ENCODE measurements at places on chromosomes 2 and 18. TPM values are rescaled to one million over a fixed set of nuclear protein-coding genes. Genes with fewer than 3 reads are reported as not detected.

DNA sequence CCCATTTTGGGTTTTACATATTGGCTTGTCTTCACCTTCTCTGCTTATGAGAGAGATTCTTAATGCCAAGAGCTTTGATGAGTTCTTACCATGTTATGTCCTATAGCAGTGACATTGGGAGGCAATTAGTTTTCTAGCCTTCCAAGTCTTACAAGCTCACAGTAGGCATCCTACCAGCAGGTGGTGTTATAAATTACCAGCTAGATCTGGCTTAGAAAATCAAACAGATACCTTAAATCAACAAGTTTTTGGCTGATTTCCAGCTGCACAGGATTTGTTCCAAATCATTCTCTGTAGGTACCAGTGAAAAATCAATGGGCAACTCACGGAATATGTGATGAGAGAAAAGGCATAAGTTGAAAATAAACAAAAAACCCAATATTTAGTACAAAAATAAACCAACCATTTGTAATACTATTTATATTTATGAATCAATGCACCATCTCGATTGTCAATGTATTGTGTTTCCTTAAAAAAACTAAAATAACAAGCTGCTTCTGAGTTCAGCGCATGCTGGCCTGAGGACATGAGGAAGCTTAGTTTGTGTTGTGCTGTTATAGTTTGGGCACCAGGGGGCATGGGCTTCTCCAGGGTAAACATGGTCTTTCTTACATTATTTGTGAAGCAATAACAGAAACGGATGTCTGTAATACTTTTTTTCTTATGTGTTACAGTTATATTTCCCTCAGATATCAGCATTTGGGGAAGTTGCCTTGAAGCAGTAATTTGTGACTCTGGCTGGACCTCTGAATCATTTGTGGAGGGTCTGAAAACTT, 34.1 kb upstream of the NXPH2 start:
- no peaks in the 10 kb centered on the region for H3K4me1 ChIP-seq
- no peaks in the 10 kb centered on the region for H3K36me3 ChIP-seq
- H3K27me3 ChIP-seq, result no peaks in the 10 kb centered on the region

RRM2 gene
- not detected for total RNA-seq

BOLL gene
- not detected for total RNA-seq

CAD gene
- total RNA-seq, result 36.9 TPM

GRCh38 chr2:126241001-126241400, 415.0 kb upstream of the GYPC start:
- no peaks in the 10 kb centered on the region for H3K27me3 ChIP-seq
- no peaks in the 10 kb centered on the region for H3K36me3 ChIP-seq
- no peaks in the 10 kb centered on the region for H3K4me1 ChIP-seq
- no peak for DNase-seq
- no peak overlapping the region for H3K27ac ChIP-seq
- no peak overlapping the region for H3K4me3 ChIP-seq

GRCh38 chr18:46388286-46388685, 268.7 kb downstream of the LOXHD1 start:
- H3K4me1 ChIP-seq, result peaks cover 4% of the 10 kb centered on the region
- DNase-seq, result no peak
- no peaks in the 10 kb centered on the region for H3K36me3 ChIP-seq
- H3K27ac ChIP-seq, result no peak overlapping the region
- H3K27me3 ChIP-seq, result no peaks in the 10 kb centered on the region

KCNS3 gene
- total RNA-seq, result 20.8 TPM

GRCh38 chr18:28735731-28736130, 558.8 kb upstream of the CDH2 start:
- no peak overlapping the region for H3K27ac ChIP-seq
- no peaks in the 10 kb centered on the region for H3K27me3 ChIP-seq
- no peak overlapping the region for H3K4me3 ChIP-seq

GRCh38 chr2:78263571-78263970, 741.4 kb upstream of the LRRTM4 start:
- H3K27ac ChIP-seq, result no peak overlapping the region
- H3K4me3 ChIP-seq, result no peak overlapping the region
- H3K4me1 ChIP-seq, result no peaks in the 10 kb centered on the region

ZNF512 gene
- total RNA-seq, result 63.3 TPM

Data from body of pancreas (tissue), 4 donors.